ENCODE measurements at places on chromosomes 12 and 14.

DNA sequence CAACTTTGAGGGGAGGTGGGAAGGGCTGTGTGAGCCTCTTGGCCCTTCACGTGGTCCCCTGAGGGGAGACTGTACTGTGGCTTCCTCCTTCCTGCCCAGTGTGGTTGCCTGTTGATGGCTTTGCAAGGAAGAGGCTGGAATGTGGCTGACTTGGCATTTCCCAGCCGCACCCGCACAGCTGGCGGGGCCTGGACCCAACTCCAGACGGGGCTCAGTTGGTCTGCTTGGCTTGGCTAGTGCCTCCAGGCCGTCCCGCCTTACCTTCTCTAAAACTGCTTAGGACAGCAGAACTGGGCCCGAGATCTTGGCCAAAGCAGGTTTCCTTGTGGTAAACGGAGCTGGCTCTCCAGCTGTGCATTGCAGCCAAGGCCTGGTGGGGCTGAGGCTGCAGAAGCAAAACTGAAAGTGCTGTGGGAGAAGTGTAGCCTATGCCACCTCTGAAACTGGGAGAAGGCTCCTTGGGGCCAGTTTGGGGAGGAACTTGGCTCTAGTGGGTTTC, 139.5 kb downstream of the SMOC1 start:
- DNase-seq = no peak

DNA sequence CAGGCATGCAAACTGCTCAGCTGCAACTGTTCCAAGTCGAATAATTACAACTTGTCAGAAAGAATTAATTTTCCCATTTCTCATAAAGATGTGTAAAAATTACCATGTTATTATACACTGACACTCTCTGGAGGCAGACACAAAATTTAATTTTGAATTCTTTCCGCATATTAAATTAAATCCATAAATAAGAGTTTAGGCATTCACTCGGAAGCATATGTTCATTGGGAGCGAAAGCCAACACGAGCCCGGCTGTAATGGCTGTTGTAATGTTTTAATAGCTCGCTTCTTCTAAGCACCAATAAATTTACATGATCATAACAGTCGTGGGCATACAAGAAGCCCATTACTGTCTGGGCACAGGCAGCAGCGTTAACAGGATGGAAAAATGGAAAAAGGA, 189.6 kb upstream of the SOX5 start:
- no peak for DNase-seq

DNA sequence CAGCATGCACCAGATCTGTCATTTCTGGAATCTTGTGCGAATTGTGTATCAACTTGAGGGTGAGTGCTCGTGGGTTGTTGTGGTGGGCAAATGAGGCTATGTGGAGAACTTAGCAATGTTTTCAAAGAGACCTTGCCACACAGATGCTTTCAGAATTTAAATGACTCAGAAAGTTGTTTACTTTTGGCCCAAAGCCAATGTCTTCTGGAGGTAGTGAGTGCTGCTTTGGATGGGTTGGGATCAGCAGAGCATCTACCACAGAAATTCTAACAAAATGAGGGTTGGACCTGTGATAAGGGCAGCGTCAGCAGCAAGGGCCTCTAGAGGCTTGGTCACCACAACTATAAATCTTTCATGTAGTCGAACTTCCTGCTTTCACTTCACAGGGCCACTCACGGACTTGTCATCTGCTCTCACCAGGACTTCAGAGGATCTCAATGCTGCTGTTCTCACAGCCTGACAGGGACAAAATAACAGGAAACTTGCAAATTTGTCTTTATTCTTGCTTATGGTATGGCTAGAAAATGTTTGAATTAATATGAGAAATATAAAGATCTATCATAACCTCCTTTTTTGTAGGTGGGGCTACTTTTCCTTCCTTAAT, 111.4 kb downstream of the DACT1 start:
- no peak for DNase-seq

- DNase-seq = no peak
Measured at GRCh38 chr12:63814146-63814772, 30.2 kb upstream of the SRGAP1 start.

- no peak for DNase-seq
Measured at GRCh38 chr12:19030603-19031002, 98.9 kb upstream of the PLEKHA5 start.

DNA sequence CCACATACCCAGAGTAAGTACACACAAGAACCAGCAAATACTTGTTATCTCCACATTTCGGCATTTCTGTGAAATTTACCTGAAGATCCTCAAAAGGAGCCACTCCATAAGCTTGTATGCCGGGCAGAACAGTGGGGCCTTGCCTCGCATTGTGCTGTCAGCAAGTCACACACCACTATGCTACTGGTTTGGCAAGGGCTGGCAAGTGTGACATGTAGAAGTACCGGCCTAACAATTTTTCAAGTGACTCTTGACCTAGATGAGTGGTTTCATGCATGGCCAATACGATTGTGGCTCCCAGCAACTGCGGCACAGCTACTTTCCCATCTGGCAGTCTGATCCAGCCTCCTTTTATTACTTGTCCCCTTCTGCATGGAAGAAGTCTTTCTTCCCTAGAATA, 69.8 kb downstream of the GAS2L3 start:
- no peak for DNase-seq

DNA sequence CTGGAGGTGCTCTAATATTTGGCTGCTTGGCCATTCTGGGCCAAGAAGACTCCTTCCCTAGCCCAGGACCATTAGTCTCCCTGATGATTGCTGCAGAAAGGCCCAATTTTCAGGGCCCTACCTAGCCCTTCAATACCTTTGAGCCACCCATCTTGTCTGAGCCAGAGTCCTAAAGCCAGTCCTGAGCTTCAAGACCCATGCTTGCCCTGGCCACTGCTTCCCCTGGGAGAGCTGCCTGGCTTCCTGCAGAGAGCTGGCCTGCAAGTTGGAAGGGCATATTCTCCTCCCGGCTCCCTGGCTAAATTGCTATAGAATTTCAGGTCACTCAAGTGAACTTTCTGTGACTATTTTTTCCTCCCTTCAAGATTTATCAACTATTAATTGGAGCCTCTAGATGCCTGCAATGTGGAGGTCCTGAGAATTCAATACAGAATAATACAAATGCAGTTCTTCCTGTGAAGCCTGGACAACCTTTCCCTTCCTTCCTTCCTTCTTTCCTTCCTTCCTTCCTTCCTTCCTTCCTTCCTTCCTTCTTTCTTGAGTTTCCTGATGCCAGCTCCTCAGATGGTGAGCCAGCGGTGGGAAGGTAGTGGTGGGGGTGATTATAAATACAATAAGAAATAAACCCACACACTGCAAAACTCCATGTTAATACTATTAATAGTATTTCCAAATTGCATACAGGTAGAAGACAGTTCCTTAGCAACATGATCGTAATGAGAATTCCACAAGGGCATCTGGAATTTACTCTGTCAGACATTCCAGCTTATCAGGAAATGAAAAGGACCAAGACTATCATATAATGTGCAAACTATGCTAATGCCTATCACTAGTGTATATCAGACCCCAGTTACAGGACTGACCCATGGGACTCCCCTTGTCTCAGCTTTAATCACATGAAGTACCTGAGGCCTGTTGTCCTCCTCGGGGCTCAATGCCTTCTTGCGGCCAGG, 108.1 kb downstream of the ZFP36L1 start:
- DNase-seq = no peak

GRCh38 chr12:133256321-133256720, 20.6 kb upstream of the ANHX start:
- DNase-seq = no peak

DNA sequence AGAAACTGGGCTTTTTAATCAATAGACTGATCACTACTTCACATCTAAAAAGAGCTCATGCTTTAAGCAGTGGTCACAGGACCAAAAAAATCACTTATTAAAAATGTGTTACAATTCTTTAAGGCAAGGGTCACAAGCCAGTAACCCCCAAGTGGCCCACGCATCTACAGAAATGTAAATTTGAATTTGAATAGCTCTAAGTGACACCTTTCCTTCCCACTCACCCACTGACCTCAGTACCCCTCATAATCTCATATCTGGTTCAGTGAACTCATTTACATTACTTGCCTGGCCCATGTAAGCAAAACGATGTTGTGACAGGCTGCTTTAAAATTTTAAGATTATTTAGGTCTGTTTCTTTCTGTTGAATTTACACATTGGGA, 27.4 kb downstream of the NELL2 start:
- DNase-seq = no peak

DNA sequence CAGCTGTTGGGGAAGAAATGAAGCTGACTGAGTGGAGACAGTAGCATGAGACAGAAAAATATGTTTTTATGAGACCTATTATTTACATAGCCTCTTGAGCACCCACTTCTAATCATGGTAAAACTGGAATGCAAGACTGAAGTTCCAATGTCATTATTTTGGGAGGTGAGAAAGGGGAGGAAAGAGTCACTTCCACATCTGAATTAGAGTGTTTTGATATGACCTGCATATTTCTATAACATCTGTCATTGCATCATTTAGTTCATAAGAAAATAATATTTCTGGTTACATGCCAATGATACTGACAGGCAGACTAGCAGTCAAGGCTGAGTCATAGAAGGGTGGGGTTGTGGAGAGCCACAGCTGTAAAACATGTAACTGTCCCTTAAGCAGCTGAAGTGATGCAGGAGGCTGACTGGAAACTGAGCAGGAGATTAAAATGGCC, 26.7 kb downstream of the NTN4 start:
- no peak for DNase-seq

DNA sequence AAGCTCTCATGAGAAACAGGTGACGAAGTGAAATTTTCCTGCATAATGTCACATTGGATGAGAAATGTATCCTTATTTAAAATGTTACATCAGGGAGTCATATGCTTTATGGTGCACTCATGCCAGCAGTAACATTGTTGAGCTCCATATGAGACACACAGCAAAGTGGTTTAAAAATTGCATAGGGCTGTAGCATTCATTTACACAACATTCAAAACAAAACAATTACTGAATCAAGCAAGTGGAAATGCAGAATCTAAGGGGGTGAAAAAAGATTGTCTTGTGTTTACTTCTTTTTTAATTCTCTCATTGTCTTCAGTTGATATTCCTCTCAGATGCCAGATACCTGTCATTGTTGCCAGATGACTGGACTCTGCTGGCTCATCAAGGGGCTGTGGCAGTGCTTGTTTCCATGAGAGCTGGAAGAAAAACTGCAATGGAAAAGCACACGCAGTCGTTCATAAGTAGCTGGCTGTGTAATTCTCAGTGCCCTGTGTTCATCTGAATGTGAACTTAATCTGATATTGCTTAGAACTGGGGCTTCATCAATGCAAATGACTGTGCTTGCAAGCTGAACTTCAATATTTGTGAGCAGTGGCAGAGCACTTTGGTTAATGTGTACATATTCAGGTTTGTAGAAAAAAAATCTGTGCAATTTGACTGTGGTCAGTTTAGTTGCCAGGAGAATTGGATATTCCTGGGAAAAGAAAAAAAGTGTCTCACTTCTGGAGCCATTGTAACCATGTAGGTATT, 305.6 kb downstream of the RAD51B start:
- no peak for DNase-seq

DNA sequence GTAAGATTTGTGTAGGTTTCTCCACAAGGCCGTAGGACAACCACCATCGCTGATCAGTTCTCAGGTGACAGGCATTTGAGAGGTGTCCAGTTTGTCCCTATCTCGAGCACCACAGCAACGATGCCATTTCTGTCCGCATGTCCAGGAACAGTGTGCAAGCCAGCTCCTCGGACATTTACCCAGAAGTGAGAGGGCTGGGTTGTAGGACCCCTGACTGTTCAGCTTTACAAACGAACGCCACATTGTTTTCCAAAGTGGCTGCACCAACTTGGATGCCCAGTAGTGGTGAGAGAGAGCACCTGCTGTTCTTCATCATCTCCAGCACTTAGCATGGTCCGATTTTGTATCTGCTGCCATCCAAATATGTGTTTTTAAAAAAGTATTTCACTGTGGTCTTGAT, 38.6 kb downstream of the CYP46A1 start:
- no peak for DNase-seq

- DNase-seq = peak; percentile 29
Measured at GRCh38 chr12:98002887-98003493, 512.4 kb upstream of the TMPO start.

GRCh38 chr14:67060546-67060945, 128.7 kb upstream of the GARIN2 start:
- DNase-seq = no peak

GRCh38 chr14:75559451-75560222, 18.8 kb upstream of the FLVCR2 start:
- no peak for DNase-seq

GRCh38 chr12:79121486-79121885, 256.9 kb downstream of the SYT1 start:
- peak; percentile 3 for DNase-seq

DNA sequence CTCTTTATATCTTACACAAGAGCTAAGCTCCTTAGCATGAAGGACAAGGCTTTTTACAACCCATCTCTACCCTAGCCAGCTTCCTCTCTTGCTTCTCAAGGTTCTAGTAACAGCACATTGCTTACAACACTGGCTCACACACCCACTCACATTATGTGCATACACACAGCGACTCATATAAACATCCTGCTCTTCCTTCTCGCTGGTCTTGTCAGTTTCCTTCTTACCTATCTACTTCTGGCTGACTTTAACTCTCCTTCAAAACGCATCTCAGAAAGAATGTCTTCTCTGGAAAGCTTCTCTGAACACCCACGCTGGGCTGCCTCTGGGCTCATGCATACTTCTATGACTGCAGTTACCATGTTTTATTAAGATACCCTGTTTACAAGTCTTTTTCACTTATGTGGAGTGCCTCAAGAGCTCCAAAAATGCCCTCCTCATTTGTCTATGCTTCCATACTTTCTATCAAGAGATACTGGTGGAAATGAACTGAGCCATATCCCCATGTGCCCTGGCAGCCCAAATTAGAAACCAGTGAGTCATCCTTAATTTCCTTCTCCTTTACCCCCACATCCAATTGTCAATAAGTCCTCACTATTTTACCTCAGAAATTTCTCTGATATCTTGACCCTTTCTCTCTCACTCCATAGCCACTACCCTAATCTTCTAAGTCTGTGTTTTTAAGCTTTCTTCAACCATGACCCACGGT, 126.9 kb upstream of the KRAS start:
- DNase-seq = no peak

GRCh38 chr12:117552971-117553370, 191.5 kb upstream of the NOS1 start:
- no peak for DNase-seq

GRCh38 chr12:28578833-28579252, 388.6 kb downstream of the CCDC91 start:
- no peak for DNase-seq

DNA sequence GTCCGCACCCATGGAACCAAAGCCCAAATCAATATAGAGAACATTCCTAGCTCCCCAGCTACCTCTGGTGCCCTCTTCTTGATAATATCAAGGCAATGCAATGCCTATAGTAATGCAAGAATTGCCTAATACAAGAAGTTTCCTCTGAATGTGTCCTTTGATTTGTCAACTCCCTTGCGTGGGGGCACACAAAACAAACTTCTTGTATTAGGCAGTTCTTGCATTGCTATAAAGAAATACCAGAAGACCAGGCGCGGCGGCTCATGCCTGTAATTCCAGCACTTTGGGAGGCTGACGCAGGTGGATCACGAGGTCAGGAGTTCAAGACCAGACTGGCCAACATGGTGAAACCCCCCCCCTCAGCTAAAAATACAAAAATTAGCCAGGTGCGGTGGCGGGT, 10.4 kb upstream of the ITPK1 start:
- no peak for DNase-seq

Data from COLO829 (cell line).